AG10803 (cell line): ENCODE measurements at places on chromosomes 13 and 19.

GRCh38 chr13:110280231-110280813, 26.6 kb downstream of the COL4A1 start:
- no peak for DNase-seq

- peak; percentile 99 for DNase-seq
Measured at GRCh38 chr19:6056801-6057650, 53.3 kb downstream of the RFX2 start.

GRCh38 chr13:75485286-75486062, 3.5 kb upstream of the TBC1D4 start:
- DNase-seq: peak; percentile 44

- peak; percentile 94 for DNase-seq
Measured at GRCh38 chr13:98509271-98510155, 67.4 kb downstream of the STK24 start.

GRCh38 chr19:1455002-1455335, 5.0 kb downstream of the APC2 start:
- DNase-seq: no peak

GRCh38 chr13:19845758-19846157, 17.7 kb downstream of the ZMYM5 start:
- peak; percentile 94 for DNase-seq

- no peak for DNase-seq
Measured at GRCh38 chr13:111845621-111846351, 221.2 kb upstream of the SOX1 start.

DNA sequence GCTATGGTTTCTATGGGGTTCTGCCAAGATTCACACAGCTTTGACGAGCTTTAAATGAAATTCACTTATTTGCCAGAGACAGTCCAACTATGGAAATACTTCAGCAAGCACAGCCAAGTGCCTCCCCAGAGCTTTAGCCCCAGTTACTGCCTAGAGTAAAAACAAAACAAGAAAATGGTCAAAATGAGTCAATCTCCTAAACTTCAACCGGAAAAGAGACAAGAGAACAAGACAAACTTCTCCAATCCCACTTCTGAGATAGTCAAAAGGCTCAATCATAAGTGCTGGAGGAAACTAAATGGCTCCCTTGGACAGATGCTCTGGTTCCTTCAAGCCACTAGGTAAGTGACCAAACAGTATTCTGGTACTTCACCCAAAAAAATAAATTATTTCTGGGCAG, 65.8 kb downstream of the KATNAL1 start:
- DNase-seq: no peak

DNA sequence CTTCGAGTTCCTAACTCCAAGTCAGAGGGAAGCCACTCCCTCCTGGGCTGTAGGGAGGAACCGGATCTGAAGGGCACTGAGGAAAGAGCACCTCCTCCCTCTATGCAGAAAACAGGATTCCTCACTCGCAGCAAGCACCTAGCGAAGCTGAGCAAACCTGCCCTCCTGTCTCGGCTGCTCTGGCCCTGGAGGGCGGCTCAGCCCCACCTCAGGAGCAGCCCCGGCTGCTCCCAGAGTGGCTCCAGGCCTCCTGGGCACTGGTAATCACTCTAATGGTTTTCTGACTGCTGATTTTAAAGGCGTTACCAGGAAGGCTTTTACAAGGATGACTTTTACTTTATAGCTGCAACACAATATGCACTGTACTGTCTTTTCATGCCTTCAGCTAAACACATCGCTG, 312.5 kb downstream of the TEX29 start:
- DNase-seq: no peak

- DNase-seq: no peak
Measured at GRCh38 chr19:2288818-2289713, 7.1 kb upstream of the PEAK3 start.

- DNase-seq: no peak
Measured at GRCh38 chr19:47113850-47114651, 475 bp upstream of the ZC3H4 start.

DNA sequence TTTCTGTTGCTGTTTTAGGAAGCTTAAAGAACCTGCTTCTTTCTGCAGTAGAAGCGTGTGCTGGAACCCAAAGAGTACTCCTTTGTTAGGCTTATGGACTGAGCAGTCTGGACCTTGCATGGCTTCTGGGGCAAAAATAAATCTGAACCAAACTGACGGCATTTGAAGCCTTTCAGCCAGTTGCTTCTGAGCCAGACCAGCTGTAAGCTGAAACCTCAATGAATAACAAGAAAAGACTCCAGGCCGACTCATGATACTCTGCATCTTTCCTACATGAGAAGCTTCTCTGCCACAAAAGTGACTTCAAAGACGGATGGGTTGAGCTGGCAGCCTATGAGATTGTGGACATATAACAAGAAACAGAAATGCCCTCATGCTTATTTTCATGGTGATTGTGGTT, 103.1 kb downstream of the TNFRSF19 start:
- DNase-seq: peak; percentile 94

DNA sequence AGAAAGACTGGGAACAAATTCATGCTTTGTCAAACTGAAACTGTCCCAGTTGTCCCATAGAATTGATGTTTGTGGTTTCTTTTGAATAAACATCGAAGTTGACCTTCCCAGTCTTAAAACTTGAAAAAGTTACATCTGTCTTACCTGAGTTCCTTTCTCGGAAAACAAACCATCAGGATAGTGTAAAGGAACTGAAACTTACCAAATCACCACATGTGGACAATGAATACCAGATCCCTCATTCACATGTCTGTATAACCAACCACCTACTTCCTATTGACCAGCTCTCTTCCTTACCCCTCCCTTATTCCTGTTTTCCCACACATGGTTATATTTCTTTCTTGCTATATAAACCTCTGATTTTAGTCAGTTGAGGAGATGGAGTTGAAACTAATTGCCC, 791.7 kb upstream of the PCDH20 start:
- DNase-seq: no peak

DNA sequence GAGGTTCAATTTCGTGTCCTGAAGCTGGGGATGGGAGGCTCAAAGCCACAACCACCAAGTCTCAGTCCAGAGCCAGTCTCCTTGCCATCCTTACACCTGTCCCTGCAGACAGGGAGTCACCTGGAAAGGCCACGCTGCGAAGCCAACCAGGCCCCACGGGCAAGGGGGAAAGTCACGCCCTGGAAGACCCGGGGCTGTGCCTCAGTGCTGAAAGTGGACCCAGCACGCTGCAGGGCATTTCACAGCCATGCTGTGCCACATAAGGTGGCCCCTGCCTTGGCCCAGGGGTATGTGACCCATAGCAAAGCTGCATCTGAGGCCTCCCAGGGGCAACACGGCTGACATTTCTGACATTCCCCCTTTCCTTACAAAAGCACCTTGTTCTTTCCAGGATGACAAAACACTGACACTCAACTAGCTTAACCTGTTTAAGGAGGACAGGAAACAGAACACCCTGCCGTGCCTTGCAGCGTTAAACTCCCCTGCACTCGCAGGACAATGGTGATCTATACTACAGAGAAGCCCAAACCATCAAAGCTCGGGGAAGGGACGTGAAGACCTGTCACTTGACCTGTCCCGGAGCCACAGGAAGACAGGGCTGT, 14.8 kb downstream of the CHERP start:
- DNase-seq: no peak

GRCh38 chr19:10699650-10700335, 1.4 kb upstream of the QTRT1 start:
- DNase-seq: peak; percentile 50

GRCh38 chr13:114256547-114256946, 21.9 kb downstream of the CDC16 start:
- DNase-seq: no peak

- no peak for DNase-seq
Measured at GRCh38 chr13:24742294-24742693, 21.7 kb upstream of the RNF17 start.

GRCh38 chr13:68506888-68507551, 1276.9 kb upstream of the PCDH9 start:
- no peak for DNase-seq

- peak; percentile 51 for DNase-seq
Measured at GRCh38 chr19:43526884-43527859, at the start of gene ETHE1. Gene ETHE1, minus strand, starts transcription at chr19:43527201. Its CDS starts 24 bp downstream, at chr19:43527177.

DNA sequence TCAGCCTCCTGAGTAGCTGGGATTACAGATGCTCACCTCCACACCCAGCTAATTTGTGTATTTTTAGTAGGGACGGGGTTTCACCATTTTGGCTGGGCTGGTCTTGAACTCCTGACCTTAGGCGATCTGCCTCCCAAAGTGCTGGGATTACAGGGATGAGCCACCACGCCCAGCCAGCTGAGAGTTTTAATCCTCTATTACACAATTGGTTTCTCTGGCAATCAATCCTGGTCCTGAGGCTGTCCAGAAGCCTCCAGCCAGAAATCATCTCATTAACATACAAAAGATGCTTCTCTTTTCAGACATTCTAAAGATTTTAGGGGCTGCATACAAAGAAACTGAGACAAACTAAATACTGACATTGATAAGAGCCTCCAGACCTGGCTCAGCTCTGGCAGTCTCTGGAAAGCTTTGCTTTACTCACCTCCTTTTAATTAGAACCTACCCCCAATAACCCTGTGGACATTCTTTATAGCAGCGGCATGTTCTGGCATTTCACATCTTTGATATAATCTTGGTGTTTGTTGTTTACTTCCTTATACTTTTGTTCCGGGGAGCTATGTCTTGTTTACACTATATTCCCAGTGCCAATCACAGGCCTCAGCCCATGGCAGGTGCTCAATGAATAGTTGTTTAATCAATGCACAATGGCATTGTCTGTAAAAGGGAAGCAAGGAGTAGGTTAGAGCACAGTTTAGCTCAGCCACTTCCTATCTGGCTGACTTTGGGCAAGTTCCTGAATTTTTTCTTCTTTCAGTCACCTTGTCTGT, 4.1 kb upstream of the ZNF724 start:
- DNase-seq: no peak

- DNase-seq: peak; percentile 64
Measured at GRCh38 chr13:57629821-57630235, 1.7 kb upstream of the PCDH17 start.

DNA sequence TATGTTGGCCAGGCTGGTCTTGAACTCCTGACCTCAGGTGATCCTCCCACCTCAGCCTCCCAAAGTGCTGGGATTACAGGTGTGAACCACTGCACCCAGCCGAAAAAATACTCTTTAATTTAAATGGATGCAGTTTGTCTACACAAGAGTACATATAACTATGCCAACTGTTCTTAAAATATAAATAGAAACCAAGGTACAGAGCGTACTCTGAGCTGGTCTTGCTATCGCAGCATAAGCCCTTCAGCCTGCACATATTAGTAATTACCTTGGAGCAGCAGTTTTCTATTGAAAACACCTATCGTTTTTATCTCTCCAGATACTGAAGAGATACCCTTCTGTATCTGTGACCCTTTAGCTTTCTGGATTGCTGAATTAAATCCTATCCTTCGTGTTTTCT, 3.4 kb downstream of the ZNF682 start:
- no peak for DNase-seq

DNA sequence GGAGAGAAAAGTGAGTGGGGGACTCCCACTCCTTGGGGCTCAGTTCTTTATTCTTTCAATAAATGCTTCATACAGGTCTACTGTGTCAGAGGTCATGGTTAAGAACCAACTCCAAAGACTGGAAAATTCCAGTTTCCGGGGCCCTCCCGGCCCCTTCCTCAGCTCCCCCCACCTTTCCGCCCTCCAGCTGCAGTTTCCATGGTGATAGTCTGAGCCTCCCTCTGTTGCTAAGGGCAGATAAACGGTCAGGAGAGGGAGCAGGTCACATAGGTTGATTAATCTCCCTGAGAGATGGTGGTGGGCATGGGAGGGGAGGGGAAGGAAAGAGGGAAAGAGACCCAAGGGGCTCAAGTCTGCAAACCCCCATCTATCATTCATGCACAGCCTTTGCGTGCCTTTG, 131.5 kb upstream of the USP29 start:
- DNase-seq: no peak

- peak; percentile 76 for DNase-seq
Measured at GRCh38 chr19:35066691-35067563, 25.4 kb downstream of the HPN start.

- DNase-seq: no peak
Measured at GRCh38 chr19:38917516-38917915, 5.5 kb upstream of the CCER2 start.

- DNase-seq: peak; percentile 72
Measured at GRCh38 chr13:36369268-36370107, 23.3 kb upstream of the SPART start.

GRCh38 chr13:98785405-98785804, 32.9 kb upstream of the SLC15A1 start:
- no peak for DNase-seq

- DNase-seq: no peak
Measured at GRCh38 chr19:2329149-2329478, 630 bp downstream of the SPPL2B start.

GRCh38 chr13:35086667-35087066, 144.6 kb downstream of the NBEA start:
- no peak for DNase-seq

GRCh38 chr13:92537471-92537870, 689.1 kb upstream of the GPC6 start:
- DNase-seq: no peak

- DNase-seq: peak; percentile 42
Measured at GRCh38 chr13:67273001-67273400, 42.9 kb upstream of the PCDH9 start.

DNA sequence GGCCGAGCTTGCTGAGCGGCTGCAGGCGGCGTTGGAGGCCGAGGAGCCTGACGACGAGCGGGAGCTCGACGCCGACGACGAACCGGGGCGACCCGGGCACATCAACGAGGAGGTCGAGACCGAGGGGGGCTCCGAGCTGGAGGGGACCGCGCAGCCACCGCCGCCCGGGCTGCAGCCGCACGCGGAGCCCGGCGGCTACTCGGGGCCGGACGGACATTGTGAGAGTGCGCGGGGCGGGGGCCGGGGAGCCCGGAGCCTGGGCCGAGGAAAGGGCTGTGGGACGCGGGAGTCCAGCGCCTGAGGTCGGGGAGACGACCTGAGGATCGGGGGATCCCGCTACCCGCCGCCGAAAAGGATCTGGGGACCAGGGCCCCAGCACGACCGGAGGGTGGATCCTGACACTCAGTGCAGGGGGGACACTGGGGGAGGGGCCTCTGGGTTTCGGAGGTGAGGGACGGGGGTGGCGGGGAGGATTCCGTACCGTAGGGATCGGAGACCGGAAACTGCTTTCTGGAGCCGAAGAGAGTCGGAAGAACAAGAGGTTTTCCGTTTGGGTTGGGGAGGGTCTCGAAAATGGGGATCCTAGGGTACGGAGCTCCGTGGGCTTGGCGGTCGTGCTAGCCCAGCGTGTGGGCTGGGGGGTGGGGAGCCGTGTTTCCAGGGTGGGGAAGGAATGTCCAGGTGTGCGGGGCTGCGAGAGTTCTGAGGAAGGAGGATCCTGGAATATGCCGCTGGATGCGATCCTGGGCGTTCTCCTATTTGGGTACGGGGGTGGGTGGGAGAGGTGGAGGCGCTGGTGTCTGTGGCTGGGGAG, 616 bp downstream of the HNRNPUL1 start:
- peak; percentile 44 for DNase-seq

GRCh38 chr13:78238911-78239310, 320.3 kb upstream of the EDNRB start:
- DNase-seq: no peak

DNA sequence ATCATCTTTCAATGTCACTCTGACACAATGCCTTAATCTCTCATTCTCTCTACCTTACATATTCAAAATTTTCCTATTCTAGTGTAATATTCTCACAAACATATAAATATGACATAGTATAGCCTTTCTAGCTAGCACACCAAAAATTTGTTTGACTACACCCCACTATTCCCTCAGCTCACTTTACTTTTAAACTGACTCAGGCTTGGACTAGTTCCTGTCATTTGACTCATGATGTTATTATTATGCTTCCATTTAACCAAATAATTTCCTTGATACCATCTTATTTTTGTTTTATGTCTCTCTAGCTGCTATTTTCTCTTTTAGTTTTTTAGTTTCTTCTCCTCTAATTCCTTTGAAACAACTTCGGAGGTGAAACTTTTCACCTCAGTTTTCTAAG, 1745.6 kb upstream of the PCDH20 start:
- no peak for DNase-seq

- peak; percentile 86 for DNase-seq
Measured at GRCh38 chr19:14510311-14511228, 7.6 kb downstream of the DNAJB1 start.
